Activated T-cell treated with anti-CD3 and anti-CD28 coated beads, Interleukin-2, amount 50 U/mL, for 24 hours (primary cell): ENCODE measurements at places on chromosomes 1 and 21.

GRCh38 chr1:119879510-119880434 is 16.5 kb downstream of the ADAM30 start:
- no peak overlapping the region for H3K4me3 ChIP-seq
- DNase-seq, result no peak
- H3K27me3 ChIP-seq, result peaks cover 21% of the 10 kb centered on the region
- no peaks in the 10 kb centered on the region for H3K4me1 ChIP-seq

GRCh38 chr1:206719169-206719839 is 34.6 kb downstream of the MAPKAPK2 start:
- peak overlapping the region; percentile 18 for H3K27ac ChIP-seq
- no peaks in the 10 kb centered on the region for H3K27me3 ChIP-seq
- no peak overlapping the region for H3K4me3 ChIP-seq

DNA sequence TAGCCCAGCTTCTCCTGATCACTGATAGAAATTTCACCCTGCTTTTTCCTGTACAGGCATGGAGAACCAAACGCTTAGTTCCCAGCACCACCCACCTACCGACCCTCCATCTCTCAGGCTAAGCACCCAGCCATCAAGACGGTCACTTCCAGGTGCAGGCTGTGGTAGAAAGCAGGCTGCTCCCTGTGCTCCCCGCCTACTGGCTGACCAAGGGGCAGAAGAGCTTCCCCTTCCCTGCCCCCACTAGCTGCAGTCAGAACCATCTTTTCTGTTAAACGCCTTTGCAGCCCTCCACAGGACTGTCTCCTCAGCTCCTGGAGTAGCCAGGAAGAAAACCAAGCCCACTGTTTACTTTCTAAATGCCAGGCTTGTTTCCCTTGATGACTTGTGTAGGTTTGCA is 23.0 kb downstream of the SPATA46 start:
- peaks cover 12% of the 10 kb centered on the region for H3K27me3 ChIP-seq
- H3K36me3 ChIP-seq, result no peaks in the 10 kb centered on the region
- DNase-seq, result no peak
- H3K4me3 ChIP-seq, result no peak overlapping the region
- H3K4me1 ChIP-seq, result no peaks in the 10 kb centered on the region

DNA sequence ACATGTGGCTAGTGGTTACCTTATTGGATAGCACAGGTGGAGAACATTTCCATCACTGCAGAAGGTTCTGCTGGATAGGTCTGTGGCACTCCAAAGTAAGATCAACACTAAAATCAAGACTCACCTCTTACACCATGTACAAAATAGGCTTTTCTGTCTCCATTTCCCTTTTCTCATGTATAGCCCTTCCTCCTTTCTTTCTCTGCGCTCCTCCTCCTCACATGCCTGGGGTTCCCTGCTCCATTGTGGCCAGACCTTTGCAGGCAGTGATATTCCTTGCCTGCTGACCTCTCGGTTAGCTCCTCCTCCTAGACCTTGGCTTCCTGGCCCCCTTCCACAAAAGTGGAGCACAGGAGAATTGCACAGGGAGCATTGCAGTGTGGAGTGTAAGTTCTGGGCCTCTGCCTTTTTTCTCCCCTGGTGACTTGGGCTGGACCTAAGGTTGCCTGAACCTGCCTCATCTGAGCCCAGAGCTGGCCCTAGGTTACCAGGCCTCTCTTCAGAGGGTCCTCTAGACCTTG is 33.2 kb upstream of the RBM15 start:
- no peak overlapping the region for H3K27ac ChIP-seq
- no peaks in the 10 kb centered on the region for H3K36me3 ChIP-seq
- H3K4me1 ChIP-seq, result no peaks in the 10 kb centered on the region
- no peak for DNase-seq
- no peak overlapping the region for H3K4me3 ChIP-seq

- H3K4me3 ChIP-seq, result no peak overlapping the region
- H3K36me3 ChIP-seq, result no peaks in the 10 kb centered on the region
- no peak for DNase-seq
These were observed 880 bp downstream of the IGSF21 start for GRCh38 chr1:18108299-18109057.

- H3K4me1 ChIP-seq, result no peaks in the 10 kb centered on the region
- H3K36me3 ChIP-seq, result no peaks in the 10 kb centered on the region
- no peak overlapping the region for H3K27ac ChIP-seq
- H3K27me3 ChIP-seq, result no peaks in the 10 kb centered on the region
These were observed 1.0 kb downstream of the CELA2B start for GRCh38 chr1:15476927-15477326.

DNA sequence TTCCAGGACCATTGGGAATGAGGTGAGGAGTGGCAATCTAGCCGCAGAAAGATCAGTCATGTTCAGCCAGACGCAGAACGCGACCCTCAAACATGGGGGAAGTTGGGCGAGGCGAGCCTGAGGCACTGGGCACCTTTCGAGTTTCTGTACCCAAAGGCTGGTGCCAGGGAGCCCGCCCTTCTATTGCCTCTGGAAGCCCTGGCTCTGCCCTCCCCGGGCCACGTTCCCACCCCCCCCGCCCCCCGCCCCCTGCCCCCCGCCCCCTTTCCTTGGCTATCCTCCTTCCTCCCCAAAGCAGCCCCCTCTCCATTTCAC is 2.2 kb upstream of the ZBTB7B start:
- H3K4me1 ChIP-seq, result peaks cover 54% of the 10 kb centered on the region
- H3K4me3 ChIP-seq, result peak overlapping the region; percentile 83
- peaks cover 10% of the 10 kb centered on the region for H3K36me3 ChIP-seq
- H3K27ac ChIP-seq, result peak overlapping the region; percentile 96

- DNase-seq, result no peak
- no peaks in the 10 kb centered on the region for H3K27me3 ChIP-seq
- H3K4me3 ChIP-seq, result no peak overlapping the region
- peaks cover 83% of the 10 kb centered on the region for H3K36me3 ChIP-seq
- peaks cover 30% of the 10 kb centered on the region for H3K4me1 ChIP-seq
- H3K27ac ChIP-seq, result no peak overlapping the region
These were observed 20.2 kb downstream of the THEM4 start for GRCh38 chr1:151888972-151889570.

DNA sequence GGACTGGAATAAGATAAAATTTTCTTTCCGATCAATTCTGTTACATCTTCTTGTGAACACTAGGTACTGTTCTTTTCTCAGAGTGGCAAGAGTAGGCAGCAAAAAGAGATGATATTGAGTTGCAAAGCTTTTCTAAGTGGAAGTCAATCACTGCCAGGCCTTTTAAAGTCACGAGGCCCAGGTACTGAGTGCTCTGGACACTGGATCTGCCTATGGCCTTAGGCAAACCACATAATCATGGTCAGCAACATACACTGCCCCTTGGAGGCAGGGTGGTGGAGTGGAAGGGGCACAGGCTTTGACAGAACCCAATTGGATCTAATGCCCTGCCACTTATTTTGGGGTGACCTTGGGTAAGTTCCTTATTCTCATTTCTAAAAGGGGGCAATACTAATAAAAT is 41.5 kb downstream of the TSEN15 start:
- no peak overlapping the region for H3K27ac ChIP-seq
- H3K36me3 ChIP-seq, result peaks cover 14% of the 10 kb centered on the region
- no peaks in the 10 kb centered on the region for H3K4me1 ChIP-seq
- H3K4me3 ChIP-seq, result no peak overlapping the region
- DNase-seq, result no peak

DNA sequence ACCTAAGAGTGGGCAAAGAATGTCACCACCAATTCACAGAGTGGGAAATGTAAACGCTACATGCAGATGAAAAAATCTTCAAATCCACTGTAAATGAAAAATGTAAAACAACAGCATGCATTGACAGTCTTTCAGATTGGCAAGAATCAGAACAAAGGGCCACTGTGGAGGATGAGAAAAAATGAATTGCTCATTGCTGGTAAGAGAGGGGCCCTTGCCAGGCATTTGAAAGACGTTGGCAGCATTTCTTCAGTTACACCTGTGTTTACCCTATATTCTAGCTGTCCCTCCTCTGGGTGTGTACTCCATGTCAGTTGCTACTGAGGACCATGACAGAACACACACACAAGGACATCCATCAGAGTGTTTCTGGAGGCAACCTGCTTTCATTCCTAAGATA is 25.8 kb upstream of the AADACL3 start:
- H3K27me3 ChIP-seq, result peaks cover 8% of the 10 kb centered on the region
- no peak for DNase-seq
- no peaks in the 10 kb centered on the region for H3K4me1 ChIP-seq

- H3K4me3 ChIP-seq, result no peak overlapping the region
- no peak overlapping the region for H3K27ac ChIP-seq
- H3K36me3 ChIP-seq, result no peaks in the 10 kb centered on the region
- peaks cover 22% of the 10 kb centered on the region for H3K27me3 ChIP-seq
- no peak for DNase-seq
These were observed 72.0 kb upstream of the ATF3 start for GRCh38 chr1:212536586-212536985.

- H3K27ac ChIP-seq, result no peak overlapping the region
- no peaks in the 10 kb centered on the region for H3K4me1 ChIP-seq
- H3K4me3 ChIP-seq, result no peak overlapping the region
- DNase-seq, result no peak
These were observed 87.8 kb upstream of the ATF3 start for GRCh38 chr1:212520746-212521145.
